ENCODE measurements at places on chromosomes 11 and 22.

- no peak for DNase-seq
These were observed 17.3 kb downstream of the TSPO start for GRCh38 chr22:43168471-43169309.

GRCh38 chr11:108875134-108875533, 210.3 kb downstream of the DDX10 start:
- no peak for DNase-seq

- DNase-seq = no peak
These were observed 4.5 kb downstream of the OR10G7 start for GRCh38 chr11:124036666-124037065.

DNA sequence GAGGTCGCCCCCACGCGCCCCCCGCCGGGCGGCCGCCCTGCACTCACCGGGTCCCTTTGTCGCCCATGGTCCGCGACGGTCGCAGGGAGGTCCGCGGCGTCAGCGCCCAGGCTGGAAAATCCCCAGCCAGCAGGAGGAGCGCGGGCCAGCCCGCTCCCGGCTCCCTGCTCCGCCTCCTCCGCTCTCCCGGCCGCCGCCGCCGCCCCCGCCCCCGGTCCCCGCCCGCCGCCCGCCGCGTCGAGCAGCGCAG, at the start of gene ARRB1:
Gene ARRB1 (minus strand): TSS at position 121 of the 250 bp plus-strand sequence. CDS start 54 bp downstream, at position 67.
- no peak for DNase-seq

DNA sequence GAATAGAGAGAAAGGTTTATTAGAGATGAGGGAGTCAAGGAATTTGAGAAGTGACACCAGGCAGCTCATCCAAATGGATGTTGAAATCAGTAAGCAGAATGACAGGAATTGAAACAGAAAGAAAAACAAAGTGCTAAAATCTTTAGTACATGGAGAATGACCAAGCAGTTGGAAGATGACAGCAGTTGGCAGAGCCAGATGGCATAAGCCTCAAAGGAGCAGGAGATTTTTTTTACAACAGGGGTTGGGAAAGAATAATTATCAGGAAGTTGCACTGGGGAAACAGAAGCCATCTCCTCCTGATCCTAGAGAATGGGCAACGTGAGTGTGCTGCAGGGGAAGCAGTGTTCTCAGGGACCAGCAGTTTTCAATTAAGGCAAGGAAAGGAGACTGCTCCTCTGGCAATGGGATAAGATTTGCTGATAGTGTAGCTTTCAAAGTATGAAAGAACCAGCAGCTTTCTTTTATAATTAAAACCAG, 28.9 kb downstream of the RAB39A start:
- no peak for DNase-seq

DNA sequence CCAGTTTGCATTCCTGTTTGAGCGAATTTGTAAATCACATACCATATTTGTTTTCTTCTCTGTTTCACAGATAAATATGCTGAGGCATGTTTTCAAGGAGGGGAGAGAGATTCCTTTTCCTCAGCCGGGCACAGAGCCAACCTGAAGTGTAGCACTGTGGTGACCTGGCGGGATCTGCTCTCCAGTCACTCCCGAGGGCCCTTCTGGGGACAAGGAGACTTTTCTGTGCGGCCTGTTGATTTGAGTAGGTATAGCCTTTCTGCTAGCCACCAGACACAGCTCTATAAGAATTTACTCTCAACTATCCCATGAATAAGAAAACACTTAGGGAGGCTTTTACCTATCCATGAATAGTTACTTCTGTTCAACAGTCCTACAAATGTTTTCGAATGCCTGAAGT, 63.5 kb upstream of the FDX1 start:
- no peak for DNase-seq

- no peak for DNase-seq
These were observed at the start of gene SLC22A8 for GRCh38 chr11:63015521-63016215. TSS of gene SLC22A8 (minus strand) at chr11:63015841. CDS start at chr11:63014958, 883 bp downstream.

GRCh38 chr22:25095869-25096268, 103.8 kb upstream of the CRYBB3 start:
- no peak for DNase-seq

- DNase-seq = no peak
These were observed 54.6 kb downstream of the SLC36A4 start for GRCh38 chr11:93143186-93143585.

GRCh38 chr11:119295178-119295577, 21.8 kb downstream of the MCAM start:
- DNase-seq = no peak

- DNase-seq = no peak
These were observed 556.3 kb upstream of the ANO3 start for GRCh38 chr11:25775603-25776002.

DNA sequence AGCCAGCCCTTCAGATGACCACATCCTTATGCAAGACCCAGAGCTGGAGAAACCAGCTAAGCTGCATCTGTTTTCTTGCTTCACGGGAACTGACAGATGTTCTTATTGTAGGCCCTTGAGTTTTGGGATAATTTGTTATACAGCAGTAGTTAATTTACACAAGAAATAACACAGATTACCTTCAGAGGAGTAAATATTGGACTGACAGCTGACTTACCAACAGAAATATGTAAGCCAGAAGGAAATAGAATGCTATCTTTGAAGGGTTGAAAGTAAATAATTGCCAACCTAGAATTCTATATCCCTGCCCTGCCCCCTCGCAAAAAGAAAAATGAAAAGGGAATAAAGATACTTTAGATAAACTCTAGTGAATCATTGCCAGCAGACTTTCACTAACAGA, 124.1 kb downstream of the WNT7B start:
- no peak for DNase-seq

GRCh38 chr11:95165638-95166037, 65.4 kb downstream of the SESN3 start:
- no peak for DNase-seq

- DNase-seq = no peak
These were observed 18.3 kb downstream of the CYTH4 start for GRCh38 chr22:37300551-37301017.

GRCh38 chr11:6586434-6587359, 16.7 kb downstream of the RRP8 start:
- no peak for DNase-seq

DNA sequence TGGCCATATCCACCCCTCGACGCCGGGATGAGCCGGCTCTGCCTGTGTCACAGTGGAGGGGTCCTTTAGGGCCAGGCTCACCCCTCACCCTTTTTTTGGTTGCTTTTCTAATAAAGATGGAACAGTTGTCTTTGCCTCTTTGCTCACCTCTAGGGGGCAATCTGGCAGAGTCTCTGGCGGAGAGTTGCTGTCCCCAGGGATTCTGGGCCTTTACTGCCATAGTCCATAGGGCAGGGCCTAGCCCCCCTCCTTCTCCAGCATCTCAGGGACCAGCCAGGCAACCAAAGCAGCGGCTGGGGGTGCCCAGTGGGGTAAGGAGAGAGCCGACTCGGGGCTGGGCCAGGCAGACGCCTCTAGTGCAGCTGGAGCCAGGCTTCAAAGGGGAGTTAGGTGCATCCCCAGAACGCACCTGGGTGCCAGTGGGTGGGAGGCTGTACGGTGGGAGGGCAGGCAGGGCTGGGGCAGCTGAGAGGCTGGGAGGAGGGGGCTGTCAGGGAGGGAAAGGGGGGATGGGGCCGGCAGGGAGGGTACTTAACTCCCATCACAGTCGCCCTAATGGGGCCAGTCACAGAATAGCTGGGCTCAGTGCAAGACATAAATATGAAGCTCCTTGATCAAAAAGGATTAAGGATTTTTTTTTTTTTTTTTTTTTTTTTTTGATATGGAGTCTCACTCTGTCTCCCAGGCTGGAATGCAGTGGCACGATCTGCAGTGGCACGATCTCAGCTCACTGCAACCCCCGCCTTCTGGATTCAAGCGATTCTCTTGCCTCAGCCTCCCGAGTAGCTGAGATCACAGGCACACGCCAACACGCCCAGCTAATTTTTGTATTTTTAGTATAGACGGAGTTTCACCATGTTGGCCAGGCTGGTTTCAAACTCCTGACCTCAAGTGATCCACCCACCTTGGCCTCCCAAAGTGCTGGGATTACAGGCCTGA, 2.5 kb upstream of the SUSD2 start:
- DNase-seq = no peak

DNA sequence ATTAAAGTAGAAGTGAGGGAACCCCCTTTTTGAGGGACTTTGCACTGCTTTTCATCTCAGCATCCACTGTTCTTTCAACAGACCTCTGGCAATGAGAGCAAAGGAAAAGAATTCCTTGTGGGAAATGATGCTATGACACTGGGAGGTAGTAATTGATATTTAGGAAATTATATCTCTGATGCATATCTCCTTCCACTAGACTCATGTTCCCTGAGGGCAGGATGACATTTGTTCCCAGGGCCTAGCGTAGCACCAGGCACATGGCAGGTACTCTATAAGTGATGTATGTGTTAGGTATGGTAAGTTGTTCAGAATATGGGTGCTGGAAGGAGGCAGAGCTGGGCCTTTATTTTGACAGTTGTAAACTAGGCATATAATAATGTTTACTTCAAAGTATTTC, 142.9 kb downstream of the CCDC81 start:
- no peak for DNase-seq

GRCh38 chr11:119780222-119780953, 51.4 kb upstream of the NECTIN1 start:
- no peak for DNase-seq

DNA sequence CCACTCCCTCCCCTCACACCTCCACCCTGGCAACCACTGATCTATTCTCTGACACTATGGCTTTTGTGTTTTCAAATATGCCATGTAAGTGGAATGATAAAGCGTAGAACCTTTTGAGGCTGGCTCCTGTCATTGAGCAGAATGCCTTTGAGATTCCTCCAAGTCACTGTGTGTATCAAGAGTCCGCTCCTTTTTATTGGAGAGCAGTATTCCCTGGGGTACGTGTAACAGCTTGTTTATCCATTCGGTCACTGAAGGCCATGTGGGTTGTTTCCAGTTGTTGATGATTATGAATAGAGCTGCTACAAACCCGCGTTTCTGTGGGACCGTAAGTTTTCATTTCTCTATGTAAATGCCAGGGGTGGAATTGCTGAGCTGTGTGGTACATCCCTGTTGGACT, 10.3 kb downstream of the TP53I11 start:
- no peak for DNase-seq
